ENCODE measurements at places on chromosomes 16 and 17.

- no peak for DNase-seq
Observed at GRCh38 chr16:88543230-88543813, 26.9 kb upstream of the ZC3H18 start.

GRCh38 chr16:50653633-50654519 lies 27.2 kb downstream of the SNX20 start:
- DNase-seq: no peak

DNA sequence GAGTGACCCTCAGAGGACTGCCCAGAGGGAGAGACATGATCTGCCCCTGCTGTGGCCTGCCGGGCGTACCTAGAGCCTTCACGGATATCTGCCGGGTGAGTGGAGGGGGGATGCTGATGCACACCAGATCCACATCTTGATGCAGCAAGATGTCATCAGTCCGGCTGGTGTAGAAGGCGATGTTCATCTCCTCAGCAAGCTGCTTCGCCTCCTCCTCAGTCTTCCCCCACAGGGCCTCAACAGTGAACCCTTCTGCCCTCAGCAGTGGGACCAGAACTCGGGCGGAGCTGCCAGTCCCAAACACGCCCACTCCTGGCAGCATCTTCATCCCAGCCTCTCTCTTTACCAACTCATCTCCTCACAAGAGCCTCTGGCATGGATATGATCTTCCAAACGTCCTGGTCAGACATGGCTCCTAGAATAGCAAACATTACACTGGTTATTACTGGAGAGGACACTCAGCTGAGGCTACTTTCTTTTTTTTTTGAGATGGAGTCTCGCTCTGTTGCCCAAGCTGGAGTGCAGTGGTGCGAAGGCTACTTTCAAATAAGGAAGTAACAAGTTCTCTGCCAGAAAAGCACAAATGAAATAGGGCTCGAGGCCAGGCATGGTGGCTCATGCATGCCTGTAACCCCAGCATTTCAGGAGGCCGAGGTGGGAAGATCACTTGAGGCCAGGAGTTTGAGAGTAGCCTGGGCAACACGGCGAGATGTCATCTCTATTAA lies 18.9 kb downstream of the C16orf86 start:
- no peak for DNase-seq

GRCh38 chr17:19494961-19495806 lies 38.5 kb upstream of the SLC47A1 start:
- no peak for DNase-seq

DNA sequence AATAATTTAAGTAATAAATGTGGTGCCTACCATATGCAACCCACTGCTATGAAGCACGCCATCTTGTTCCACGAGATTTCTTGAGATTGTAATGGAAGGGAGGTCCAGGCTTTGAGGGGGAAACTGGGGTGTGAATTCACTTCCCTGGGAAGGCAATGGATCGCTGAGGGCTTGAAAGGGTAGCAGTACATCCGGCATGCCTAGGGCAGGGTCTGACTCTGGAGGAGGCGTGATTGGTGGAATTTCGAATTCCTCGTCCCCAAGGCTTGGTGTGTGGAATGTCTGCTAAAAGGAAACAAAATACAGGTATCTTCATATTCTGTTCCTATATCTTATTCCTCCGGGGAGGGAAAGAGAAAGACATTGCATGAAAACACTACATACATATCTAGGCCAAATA lies 83.0 kb downstream of the TOX3 start:
- DNase-seq: no peak

DNA sequence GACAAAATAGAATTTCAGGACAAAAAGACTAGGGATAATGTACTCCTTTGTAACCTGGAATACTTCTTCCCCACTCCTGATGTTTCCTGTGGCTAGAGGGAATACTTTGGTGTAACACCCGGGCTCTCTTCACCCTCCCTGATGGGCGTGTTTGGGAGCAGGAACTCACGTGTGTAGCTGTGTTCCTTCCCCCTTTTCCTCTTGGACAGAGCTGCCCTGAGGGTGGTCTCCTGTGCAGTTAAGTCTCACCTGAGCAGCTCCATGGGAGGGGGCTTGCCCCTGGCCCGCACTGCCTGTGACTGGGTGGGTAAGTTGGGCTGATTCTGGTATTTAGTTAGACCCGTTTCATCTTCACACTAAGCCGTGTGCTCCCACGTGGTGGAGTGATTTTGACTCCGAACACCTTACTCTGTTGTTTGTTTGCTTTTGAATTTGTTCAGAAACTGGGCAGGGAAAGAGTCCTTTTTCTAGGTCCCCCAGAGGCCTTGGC lies 87.9 kb downstream of the OR1D5 start:
- peak; percentile 13 for DNase-seq

DNA sequence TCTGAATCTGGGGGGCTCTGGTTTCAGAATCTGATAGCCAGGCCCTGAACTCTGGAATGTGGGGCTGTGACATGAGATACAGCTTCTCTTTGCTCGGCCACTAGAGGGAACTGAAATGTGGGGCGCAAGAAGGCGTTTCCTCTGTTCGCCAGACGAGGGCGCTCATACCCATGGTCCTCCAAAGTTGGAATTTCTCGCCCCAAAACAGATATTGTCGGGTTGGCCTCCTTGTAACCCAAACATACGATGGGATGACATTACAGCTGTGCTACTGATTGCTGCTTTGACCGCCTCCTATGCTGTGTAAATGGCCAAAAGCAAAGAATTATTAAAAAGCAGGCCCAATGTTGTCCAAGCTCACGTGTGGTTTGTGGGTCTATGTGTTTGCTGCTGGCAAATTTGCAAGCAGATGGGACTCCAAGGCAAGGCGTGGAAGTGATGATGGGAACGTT lies 13.1 kb upstream of the MSI2 start:
- peak; percentile 87 for DNase-seq

DNA sequence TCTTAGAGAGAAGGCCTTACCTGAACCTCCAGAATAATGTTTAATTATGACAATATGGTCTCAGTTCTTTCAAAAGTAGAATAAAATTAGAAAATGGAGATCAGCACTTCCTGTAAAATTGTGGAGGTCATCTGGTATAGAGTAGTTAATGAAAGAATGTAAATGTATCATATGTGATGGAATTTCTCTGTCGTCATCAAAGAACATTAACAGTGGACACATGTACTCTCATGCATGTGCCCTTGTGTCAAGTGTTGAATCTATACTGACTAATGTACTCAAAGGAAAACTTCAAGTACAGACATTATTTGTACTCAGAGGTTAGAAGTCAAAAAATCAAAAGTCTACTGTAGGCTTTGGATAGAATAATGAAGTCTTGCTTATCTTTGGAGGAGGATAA lies 129.2 kb upstream of the MYOCD start:
- DNase-seq: no peak

DNA sequence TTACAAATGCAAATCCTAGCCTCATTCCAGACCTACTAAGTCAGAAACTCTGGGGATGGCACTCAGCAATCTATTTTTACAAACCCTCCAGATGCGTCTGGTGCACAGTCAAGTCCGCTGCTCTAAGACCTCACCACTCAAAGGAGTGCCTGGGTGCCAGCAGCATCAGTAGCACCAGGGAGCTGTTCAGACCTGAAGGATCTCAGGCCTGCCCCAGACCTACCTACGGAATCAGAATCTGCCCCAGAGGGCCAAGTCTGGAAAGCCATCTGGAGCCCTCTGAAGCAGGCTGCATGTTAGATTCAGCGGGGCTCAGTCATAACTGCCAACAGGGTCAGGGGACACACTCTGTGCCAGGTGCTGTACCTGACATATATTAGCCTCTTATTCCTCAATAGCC lies 17.6 kb downstream of the MEOX1 start:
- DNase-seq: no peak

GRCh38 chr16:76201385-76201784 lies 75.8 kb upstream of the CNTNAP4 start:
- no peak for DNase-seq

DNA sequence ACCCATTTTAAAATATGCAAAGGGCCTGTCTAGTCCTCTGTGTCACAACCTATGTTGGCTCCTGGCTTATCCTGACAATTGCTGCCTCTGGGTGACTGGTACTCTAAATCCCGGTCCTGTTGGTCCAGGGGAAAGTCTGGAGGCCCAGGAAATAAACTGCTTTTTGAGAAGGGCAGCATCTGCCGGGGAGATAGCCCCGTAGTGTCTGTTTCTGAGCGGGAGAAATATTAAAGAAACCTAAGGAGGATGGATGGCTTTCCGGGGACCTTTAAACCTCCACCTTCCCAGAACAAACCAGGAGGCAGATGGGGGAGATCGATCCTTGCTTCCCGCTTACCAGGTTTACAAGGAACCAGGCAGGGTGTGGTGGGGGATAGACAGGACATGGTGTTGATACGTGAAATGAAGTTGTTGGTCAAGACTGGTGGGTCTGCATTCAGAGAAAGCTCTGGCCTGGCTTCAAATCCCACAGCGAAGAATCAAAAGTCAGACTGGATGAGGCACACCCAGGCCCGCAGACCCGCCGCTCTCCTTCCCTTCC lies 3.8 kb downstream of the HOXB2 start:
- no peak for DNase-seq

GRCh38 chr17:61641084-61641483 lies 50.1 kb upstream of the NACA2 start:
- no peak for DNase-seq

DNA sequence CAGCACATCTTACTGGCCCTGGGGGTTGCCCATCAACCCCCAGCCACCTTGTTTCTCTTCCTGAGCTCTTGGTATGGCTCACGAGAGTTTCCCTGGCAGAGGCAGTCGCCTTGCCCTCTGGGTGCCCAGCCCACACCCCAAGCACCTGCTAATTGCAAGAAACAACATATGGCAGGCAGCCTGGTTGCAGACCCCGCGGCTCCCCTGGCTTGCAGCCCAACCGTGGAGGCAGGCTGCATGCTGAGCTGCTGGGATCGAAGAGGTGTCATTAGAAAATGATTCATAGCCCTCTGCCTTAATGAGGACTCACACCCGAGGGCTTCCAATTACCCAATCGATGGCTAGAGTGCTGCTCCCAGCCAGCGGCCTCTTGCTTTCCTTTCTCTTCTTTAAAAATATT lies 115.7 kb downstream of the TMEM114 start:
- DNase-seq: no peak

GRCh38 chr17:36686123-36686669 lies 84.8 kb downstream of the MRM1 start:
- DNase-seq: peak; percentile 52

- DNase-seq: no peak
Observed at GRCh38 chr17:56679115-56679776, 85.7 kb downstream of the NOG start.

DNA sequence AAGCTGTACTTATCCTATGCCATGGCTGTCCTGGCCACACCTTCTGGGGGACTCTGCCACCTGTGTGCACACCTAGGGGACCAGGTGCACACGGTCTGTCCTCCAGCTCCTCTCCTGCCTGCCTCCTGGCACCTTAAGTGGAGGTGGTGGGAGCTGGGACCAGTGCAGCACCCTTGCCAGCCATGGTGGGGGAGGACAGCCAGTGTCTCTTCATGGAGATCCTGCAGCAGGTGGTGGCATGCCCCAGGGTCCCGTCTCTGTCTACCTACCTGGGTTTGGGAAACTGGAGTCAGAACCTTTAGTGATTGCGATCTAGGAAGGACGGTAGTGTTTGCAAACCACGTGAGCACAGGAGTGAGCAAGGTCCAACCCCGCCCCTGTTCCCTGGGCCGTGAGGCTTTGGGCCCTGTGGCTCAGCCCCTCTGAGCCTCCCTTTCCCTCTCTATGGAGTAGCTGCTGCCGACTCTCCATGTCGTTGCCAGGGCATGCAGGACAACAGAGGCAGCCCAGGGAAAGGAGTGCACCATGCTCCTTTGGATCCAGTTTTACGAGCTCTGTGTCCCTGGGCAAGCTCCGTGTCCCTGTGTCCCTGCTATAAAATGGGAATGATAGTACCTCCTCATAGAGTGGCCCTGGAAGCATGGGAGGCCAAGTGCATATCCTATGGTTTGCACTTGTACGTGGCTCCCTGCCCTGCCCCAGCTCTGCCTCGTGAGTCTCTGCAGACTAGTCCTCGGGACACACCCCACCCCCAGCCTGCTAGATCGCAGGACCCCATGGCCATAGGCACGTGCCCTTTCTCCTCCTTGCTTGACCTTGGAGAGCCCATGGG lies 7.1 kb downstream of the ADGRG1 start:
- no peak for DNase-seq

DNA sequence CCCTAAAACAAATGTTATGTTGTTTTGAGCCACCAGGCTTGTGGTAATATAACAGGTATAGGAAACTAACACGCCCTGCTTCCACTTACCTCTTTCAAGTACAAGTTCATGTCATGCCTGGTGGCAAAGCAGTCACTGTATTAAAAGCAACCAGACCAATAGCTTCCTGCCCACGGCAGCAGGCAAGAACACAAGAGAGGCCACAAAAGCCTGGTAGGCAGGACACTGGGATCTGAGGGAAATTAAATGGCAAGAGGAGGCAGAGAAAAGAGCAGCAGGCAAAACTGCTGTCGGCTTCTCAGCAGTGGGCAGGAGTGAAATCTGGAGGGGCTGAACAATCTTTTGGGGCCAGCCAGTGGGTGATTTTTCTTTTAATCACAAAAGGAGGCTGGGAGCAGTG lies 2.2 kb downstream of the CYTH1 start:
- no peak for DNase-seq

DNA sequence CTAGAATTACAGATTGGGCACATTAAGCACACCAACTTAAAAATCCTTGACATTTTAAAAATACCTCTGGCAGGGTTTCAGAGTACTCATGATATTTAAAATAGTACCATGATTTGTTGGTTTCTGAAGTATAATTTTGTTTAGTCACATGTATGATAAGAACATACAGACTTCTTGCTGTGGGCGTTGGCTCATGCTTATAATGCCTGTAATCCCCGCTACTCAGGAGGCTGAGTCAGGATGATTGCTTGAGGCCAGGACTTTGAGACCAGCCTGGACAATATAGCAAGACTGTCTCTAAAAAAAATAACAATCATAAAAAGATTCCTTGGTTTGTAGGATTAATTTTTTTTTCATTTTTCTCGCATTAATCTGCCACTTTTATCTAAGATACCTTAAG lies 78.5 kb downstream of the NOS2 start:
- no peak for DNase-seq

- no peak for DNase-seq
Observed at GRCh38 chr17:45895304-45895968, 1.1 kb downstream of the MAPT start.

- DNase-seq: no peak
Observed at GRCh38 chr16:60419859-60420258, 1616.4 kb downstream of the CDH8 start.

DNA sequence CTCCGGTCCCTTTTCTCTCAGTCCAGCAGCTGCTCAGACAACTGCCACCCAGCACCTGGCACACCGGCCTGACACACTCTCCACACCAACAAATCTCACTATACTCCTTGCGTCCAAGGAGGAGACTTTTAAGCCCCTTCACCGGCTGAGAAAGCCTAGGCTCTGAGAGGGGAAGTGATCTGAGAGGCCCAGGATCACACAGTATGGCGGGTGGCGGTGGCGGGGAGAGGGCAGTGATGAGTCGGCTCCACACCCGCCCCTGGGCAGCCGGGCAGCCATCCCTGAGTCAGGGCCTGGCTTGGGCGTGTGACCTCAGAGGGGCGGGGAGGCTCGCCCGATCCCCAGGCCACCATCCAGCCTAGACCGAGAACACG lies 569 bp downstream of the FLII start:
- peak; percentile 91 for DNase-seq

DNA sequence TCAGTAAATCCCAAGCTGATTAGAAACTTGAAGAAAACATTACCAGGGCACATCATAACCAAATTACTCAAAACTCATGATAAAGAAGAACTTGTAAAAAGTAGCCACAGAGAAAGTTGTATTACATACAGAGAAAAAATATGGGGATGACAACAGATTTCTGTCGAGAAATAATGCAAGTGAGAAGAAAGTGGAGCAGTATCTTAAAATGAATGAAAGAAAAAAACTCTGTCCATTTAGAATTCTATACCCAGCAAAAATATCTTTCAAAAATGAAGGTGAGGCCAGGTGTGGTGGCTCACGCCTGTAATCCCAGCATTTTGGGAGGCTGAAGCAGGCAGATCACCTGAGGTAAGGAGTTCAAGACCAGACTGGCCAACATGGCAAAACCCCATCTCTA lies 165.9 kb downstream of the PARN start:
- DNase-seq: no peak

All from SJCRH30 (cell line).